CD4-positive, alpha-beta T cell treated with Interleukin-4 for 4 hours (primary cell): ENCODE measurements at places on chromosomes 6 and 20.
A peak's percentile ranks its signal among the peaks of the same experiment; 100 is the strongest.

DNA sequence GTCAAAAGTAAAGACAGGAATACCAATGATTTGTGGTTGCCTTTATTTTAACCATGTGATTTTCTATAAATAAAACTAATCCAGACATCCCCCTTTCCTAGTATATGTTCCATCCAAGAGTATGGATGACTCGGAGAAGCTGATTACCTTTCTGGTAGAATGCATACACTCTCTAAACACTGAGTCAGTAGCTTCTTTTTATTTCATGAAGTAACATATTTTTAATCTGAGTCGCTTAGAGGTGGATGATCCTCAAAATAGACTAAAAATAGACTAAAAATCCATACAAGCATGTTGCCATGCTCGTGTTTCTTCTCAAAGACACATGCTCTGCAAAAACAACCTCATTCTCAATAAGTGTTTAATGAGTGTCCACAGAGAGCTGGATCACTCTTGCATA, 263.7 kb downstream of the COL12A1 start:
- DNase-seq: no peak

- no peak for DNase-seq
Observed at GRCh38 chr6:9039258-9039657, 603.9 kb upstream of the SLC35B3 start.

DNA sequence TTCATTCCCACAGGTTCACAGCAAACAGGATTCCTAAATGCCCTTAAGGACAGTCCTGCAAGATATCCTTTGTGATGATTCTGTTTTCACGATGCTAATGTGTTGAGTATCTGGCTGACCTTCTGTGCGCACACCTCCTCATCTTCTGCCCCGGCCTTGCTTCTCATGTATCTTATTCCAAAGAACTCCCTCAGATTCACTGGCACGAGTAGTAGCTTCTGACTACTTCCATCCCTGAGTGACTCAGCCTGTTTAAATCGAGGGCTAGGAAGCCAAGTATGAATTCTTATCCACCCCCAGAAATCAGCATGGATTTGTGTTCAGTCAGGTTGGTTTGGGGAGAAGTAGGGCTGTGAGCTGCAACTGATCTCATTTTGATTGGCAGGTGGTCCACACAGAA, 190.2 kb upstream of the SNX9 start:
- DNase-seq: no peak

DNA sequence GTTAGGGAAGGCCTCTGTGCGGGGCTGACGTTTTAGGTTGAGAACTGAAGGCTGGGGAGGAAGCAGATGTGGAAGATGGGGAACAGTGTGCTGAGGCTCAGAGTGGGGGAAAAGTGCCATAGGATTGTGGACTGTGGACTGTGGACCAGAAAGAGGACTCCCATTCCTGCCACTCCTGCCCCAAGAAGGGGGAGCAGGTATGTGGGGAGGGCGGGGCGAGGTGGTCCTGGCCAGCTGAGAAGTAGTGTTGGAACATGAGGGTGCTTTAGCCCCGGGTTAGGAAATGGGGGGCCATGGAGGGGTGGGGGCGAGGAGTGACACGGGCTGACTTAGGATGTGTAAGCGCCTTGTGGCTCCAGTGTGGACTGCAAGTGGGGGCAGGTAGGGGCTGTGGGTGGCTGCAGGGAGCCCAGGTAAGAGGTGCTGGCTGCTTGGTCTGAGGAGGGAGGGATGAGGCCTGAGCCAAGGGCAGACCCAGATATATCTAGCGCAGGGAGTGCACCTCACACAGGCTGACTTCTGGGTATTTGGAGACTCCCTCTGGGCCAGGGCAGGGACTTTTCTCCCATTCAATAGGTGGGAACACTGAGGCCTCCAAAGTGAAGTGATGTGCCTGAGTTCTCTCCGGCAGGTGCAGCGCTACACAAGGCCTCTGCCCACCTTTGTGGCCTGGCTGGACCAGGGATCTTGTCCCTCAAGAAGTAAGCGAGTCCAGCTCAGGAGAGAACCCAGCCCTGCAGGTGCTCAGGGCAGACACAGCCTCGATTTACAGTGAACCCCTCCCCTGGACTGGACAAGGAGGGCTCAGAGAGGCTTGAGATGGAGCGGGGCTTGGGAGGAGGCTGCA, 76.6 kb upstream of the TOX2 start:
- DNase-seq: no peak

- no peak for DNase-seq
Observed at GRCh38 chr20:37636212-37636975, 57.4 kb upstream of the CTNNBL1 start.

DNA sequence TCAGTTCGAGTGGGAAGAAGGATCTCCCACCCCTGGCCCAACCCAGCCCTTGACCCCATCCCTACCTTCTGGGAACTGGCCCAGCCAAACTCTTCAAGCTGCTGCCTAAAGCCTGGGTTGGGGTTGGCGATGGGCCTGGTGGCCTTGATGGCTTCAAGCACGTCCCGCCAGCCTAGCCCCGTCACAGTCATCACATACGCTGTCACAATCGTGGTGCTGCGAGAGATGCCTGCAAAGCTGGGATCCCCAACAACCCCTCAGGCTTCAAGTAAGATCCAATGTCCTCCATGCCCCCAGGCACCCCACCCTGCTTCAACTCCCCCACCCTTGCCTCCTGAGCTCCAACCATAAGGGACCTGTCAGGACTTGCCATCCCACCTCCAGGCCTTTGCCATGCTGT, 7.8 kb downstream of the DUSP15 start:
- DNase-seq: no peak

- no peak for DNase-seq
Observed at GRCh38 chr6:25404091-25404490, 124.9 kb downstream of the CARMIL1 start.

- peak; percentile 12 for DNase-seq
Observed at GRCh38 chr20:23086056-23086566, at the start of gene CD93. Gene CD93, minus strand, starts transcription at chr20:23086324. Its CDS starts 132 bp downstream, at chr20:23086192.

DNA sequence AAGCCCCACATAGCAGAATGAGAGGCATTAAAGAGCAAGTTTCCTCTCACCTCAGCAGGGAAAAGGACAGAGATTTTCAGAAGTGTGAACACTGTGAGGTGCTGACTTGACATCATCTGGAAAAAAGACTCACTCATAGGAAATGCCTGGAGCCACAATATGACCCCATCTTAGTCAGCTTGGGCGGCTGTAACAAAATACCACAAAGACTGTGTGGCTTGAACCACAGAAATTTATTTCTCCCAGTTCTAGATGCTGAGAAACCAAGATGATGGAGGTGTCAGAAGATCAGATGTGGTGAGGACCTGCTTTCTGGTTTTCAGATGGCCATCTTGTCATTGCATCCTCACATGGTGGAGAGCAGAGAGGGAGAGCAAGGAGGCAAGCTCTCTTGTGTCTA, 253.1 kb downstream of the ADGB start:
- DNase-seq: no peak

GRCh38 chr6:32539839-32540238, 9.8 kb upstream of the HLA-DRB5 start:
- DNase-seq: no peak

GRCh38 chr6:42259841-42260395, 42.3 kb upstream of the MRPS10 start:
- DNase-seq: no peak

DNA sequence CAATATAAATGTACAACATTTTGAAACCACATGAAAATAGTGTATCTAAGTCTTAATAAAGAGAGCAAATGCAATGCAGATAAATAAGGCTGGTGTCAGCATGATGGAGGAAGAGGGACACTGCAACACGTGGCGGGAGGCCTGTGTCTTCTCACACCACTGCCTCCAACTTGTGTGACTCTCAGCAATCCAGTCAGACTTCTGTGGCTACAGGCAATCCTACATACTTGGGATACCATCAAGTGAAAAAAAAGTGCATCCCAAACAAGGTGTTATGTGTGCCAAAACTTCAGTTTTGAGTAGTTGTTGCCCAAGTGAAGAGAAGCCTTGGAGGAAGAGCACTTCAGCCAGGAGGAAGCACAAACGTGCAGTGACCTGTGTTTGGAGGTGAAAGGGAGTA, 68.6 kb downstream of the PKIB start:
- DNase-seq: no peak

DNA sequence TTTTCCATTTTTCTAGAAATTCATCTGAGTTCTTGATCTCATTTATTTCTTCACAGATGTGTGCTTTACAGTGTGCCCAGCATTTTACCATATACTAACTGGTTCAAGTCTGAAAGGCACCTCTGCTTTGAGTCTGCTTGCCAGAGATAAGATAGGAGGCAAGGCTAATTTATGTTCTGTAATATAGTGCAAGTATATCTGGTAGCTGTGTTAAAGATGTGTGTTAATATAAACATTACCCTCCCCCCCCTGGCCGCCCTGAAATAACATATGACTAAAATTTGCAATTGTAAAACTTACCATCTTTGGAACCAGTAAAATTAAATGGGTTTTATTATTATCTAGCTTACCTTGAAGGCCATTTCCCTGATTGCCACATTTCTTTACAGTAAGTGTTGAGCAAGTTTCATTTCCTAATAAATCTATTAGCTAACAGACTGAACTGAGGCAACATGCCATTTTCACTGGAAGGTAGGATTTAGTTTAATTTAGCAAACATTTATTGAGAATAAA, 2.7 kb downstream of the FBXO9 start:
- DNase-seq: no peak
